ENCODE measurements at places on chromosomes 2 and 18. TPM values are rescaled to one million over a fixed set of nuclear protein-coding genes. Genes with fewer than 3 reads are reported as not detected.

- DNase-seq, result no peak
- H3K27ac ChIP-seq, result no peak overlapping the region
- no peaks in the 10 kb centered on the region for H3K4me1 ChIP-seq
- H3K36me3 ChIP-seq, result no peaks in the 10 kb centered on the region
- no peaks in the 10 kb centered on the region for H3K27me3 ChIP-seq
- H3K4me3 ChIP-seq, result no peak overlapping the region
Observed at GRCh38 chr18:55743736-55744135, 155.7 kb upstream of the TCF4 start.

DNA sequence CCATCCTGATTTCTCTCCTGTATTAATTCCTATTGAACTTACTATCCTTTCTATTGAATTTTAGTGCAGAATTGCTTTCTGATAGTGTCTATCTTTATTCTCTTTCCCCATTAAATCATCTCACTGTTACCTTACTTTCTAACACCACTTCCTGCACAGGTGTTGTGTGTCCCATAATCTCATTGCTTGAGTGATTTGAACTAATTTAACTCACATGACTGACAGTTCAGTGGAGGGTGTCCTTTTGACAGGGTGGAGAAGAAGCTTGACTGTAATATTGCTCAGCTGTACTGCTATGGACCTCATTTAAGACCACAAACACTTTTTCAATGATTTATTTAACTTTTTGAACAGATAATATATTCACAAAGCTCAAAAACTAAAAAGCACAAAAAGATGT lies 211.8 kb downstream of the NRXN1 start:
- H3K27ac ChIP-seq, result no peak overlapping the region
- no peaks in the 10 kb centered on the region for H3K36me3 ChIP-seq
- H3K27me3 ChIP-seq, result no peaks in the 10 kb centered on the region
- no peaks in the 10 kb centered on the region for H3K4me1 ChIP-seq

GULP1 gene
- 10.5 TPM for total RNA-seq

- no peak overlapping the region for H3K4me3 ChIP-seq
- no peaks in the 10 kb centered on the region for H3K27me3 ChIP-seq
- no peaks in the 10 kb centered on the region for H3K4me1 ChIP-seq
- no peak overlapping the region for H3K27ac ChIP-seq
- H3K36me3 ChIP-seq, result no peaks in the 10 kb centered on the region
Observed at GRCh38 chr2:104518256-104518655, 335.7 kb upstream of the POU3F3 start.

DNA sequence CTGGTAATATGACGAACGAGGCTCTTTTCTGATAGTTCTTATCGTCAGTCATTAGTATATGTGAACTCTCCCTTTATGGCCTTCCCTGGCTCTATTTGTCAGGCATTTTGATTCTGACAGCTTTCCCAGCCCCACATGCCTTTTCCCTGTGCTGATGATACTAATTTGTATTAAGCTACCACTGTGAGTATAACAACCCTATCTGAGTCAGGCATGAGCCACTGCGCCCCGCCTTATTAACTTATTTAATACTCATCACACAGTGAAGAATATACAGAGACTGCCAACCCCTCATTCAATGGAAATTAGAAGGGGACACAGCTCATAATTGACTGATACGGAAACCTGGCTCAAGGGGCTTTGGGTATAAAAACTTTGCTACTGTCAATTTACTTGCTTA lies 140.0 kb downstream of the NETO1 start:
- H3K36me3 ChIP-seq, result no peaks in the 10 kb centered on the region
- H3K27me3 ChIP-seq, result no peaks in the 10 kb centered on the region
- H3K27ac ChIP-seq, result no peak overlapping the region
- no peak overlapping the region for H3K4me3 ChIP-seq
- no peak for DNase-seq

KIAA2012 gene
- not detected for total RNA-seq

WIPF1 gene
- 12.3 TPM for total RNA-seq

GPR35 gene
- 0.56 TPM for total RNA-seq

Data from right atrium auricular region (tissue), 2 donors.